ENCODE measurements at places on chromosomes 2 and 18.

GRCh38 chr2:239029958-239030357, 182.1 kb downstream of the TWIST2 start:
- DNase-seq = no peak

- no peak for DNase-seq
Measured at GRCh38 chr2:156322686-156323231, 9.8 kb downstream of the NR4A2 start.

DNA sequence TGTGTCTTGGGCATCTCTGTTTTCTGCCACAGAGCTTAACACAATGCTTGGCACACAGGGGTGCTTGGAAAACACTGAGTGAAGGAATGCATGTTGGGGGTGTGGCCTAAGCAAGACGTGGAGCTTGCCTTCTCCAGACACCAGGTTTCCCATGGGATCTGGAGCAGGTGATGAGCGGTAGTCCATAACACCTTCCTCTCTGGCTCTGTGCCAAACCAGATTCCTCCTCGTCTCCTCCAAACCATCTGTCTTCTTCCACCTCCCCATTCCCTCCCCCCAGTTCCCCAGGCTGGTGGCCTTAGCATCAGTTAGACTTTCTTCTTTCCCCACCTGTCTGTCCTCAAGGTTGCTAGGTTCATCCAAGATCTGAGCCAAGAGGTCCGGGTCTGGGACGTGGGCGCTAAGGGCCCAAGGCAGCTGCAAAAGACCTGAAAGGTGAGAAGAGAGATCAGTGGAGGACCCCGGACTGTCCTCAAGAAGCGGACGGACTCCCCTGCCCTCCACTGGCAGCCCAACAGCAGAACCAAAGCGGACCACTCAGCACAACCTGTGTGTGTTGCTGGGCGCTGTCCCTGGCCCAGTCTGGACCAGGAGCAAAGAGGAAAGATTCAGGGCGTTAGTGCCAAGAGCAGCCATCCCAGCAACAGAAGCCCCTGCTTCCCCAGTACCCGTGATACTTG, 1.2 kb upstream of the ITM2C start:
- no peak for DNase-seq

DNA sequence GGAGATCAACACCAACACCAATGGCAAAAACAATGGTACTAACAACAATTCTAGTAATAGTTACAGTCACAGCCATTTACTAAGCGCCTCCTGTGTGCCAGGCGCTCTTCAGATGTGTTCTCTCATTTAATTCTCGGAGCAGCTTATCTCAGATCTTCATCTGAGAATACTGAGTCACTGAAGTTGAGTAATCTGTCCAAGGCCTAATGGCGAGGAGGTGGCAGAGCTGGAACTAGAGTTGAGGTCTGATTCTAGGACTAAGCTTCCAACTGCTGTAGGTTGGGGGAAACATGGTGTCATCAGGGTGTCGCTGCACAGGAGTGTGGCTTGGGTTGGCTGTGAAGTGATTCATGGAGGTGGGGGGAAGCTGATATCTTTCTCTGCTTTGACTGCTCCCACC, 156.1 kb downstream of the DYSF start:
- DNase-seq = no peak

DNA sequence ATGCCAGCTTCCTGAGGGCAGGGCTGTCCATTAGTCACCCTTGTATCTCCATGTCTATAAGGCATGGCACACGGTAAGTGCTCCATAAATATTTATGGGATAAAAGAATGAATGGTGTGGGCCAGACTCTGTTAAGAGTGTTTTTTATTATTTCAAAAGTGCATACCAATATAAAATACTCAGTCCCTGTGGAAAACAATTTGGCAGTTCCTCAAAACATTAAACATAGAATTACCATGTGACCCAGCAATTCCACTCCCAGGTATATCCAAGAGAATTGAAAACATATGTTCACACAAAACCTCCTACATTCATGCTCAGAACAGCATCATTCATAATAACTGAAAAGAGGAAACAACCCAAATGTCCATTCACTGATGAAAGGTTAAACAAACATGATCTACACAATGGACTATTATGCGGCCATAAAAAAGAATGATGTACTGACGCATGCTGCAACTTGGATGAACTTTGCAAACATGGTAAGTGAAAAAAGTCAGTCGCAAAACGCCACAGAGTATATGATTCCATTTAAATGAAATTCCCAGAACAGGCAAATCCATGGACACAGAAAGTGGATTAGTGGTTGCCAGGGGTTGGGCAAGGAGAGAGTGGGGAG, 69.1 kb upstream of the TCF7L1 start:
- DNase-seq = no peak

DNA sequence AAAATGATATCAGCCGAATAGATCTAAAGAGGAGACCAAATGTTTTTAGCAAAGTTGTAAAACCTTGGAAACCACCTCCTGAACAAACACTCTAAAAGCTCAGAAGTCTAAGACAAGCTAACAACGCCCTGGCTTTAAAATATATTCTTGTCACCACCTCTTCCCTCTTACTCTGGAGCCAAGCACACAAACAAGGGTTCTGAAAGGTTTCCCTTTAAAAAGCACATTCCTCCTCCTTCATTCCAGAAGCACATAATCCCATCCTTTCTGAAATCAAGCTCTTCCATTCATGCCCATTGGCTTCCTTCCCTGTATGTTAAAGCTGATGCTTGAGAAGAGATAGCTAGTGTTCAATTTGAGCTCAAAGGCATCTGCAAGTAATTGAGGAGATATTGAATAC, 382.0 kb downstream of the LNPK start:
- DNase-seq = no peak

GRCh38 chr2:209495855-209496585, 72.2 kb downstream of the MAP2 start:
- DNase-seq = no peak

DNA sequence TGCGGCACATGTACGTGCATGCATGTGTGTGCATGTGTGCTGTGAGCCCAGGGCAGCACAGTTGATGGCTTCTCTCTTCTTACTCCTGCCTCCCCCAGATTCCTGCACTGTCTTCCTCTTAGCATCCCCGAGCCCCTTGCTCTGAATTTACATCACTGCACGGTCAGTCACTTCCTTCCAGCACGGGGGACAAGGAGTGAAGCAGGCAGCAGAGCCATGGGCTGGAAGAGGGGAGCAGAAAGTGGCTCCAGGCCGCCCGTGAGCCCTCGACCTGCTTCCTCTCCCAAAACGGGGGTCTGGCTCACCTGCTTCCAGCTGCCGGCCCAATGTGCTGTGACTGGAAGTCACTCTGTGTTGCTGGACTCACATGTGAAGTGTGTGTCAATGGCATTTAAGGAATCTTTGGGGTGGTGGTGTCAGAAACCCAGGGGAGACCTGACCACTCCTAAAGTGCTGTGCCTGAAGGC, 106.1 kb downstream of the FAM210A start:
- DNase-seq = no peak

GRCh38 chr2:215447056-215447455, 11.2 kb upstream of the FN1 start:
- DNase-seq = no peak

- DNase-seq = no peak
Measured at GRCh38 chr2:152336119-152336853, 1.3 kb downstream of the FMNL2 start.

DNA sequence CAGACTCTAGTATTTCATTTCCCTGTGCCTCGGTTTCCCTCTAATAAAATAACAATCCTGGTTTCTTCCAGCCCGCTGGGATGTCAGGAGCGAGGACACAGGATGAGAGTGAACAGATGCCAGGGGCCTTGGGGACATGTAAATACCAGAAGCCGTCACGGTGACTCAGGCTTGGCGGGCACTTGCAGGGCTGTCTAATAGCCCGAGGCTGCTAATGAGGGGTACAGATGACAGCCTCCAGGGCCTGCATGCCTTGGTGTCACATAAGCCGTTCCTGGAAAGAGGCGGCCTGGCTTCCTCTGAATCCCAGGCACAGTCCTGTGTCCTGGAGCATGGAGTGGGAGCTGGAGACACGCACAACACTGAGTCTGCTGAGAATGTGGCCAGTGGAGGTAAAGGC, 28.2 kb downstream of the HS1BP3 start:
- no peak for DNase-seq

GRCh38 chr2:194870974-194871535, 786.0 kb upstream of the SLC39A10 start:
- DNase-seq = no peak

DNA sequence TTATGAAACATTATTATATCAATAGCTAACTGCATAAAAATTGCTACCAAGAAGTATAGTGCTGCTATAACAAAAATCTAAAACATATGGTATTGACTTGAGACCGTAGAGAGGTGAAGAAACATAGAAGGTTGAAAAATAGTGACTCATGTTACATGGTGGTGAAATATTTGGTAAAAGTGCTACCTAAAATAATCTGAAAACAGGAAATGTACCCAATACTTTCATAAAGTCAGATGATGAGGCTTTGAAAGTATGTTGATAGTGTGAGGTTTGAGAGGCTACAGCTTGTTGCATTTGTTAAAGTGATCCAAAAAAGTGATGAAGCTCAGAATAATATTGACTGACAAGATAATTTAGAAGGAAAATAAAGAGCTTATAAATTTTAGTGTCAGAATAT, 718.7 kb upstream of the SLC8A1 start:
- DNase-seq = no peak

DNA sequence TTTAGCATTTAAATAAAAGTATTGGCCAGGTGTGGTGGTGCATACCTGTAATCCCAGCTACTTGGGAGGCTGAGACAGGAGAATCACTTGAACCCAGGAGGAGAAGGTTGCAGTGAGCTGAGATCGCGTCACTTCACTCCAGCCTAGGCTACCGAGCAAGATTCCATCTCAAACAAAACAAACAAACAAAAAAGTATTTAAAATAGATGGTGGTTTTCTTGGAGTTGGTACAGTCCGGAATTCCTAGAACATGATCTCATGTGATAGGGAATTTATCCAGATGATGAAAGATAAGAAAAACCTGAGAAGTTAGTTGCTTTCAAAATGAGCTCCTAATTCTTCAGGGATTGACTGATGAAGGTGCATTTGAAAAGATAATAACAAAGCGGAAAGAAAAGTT, 62.0 kb downstream of the BIRC6 start:
- DNase-seq = no peak

DNA sequence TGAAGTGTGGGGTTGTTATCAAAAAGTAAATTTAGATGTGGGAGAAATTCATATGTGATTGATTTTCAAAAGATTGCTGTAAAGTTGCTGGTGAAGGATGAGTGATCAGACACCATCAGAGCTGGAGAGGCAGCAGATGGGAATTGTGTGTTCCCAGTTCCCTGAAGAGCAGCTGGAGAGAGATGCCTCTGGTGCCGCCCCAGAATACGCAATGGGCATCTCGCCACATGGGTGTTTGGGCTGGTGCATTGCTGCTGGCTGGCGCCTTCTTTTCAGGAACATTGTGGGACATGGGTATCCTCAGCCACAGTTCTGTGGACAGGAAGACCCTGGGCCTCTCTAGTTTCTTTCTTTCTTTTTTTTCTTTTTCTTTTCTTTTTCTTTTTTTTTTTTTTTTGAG, 11.9 kb downstream of the ATG4B start:
- DNase-seq = no peak

DNA sequence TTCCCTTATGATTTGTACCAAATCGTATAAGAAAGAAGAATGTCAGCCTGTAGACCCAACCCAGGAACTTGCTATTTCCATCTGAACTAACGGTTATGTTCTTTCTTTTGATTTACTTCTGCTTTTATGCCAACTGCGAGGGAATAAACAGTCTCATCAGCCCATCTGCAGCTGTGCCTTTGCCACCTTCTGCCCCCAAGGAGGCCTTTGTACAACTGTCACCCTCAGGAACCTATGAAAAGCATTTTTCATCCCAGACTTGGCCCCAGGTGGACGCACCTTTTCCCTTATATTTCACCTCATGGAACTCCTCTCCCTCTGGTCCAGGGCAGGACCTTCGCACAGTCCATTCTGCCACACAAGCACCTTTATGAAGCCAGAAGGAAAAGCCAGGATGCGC, 109.8 kb downstream of the AOX1 start:
- no peak for DNase-seq

DNA sequence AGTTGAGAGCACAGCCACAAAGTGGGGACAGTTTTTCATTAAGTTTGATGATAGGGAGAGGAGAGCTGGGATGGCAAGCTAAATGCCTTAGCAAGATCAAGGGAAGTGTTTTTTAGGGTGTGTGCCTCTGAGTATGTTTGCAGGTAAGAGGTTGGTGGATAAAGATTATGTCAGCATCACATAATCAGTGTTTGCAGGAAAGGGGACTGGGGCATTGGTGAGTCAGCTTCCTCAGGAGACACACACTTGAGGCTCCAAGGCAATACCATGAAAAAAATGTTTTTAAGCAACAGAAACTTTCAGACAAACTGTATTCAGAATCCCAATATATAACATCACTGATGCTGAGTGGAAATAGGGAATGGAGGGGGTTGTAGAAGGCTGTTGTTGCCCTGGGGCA, 25.4 kb upstream of the DTNB start:
- DNase-seq = no peak
